ENCODE measurements at places on chromosomes 12 and 14.

- no peak for DNase-seq
Observed at GRCh38 chr14:23177181-23177580, 6.3 kb downstream of the SLC7A8 start.

DNA sequence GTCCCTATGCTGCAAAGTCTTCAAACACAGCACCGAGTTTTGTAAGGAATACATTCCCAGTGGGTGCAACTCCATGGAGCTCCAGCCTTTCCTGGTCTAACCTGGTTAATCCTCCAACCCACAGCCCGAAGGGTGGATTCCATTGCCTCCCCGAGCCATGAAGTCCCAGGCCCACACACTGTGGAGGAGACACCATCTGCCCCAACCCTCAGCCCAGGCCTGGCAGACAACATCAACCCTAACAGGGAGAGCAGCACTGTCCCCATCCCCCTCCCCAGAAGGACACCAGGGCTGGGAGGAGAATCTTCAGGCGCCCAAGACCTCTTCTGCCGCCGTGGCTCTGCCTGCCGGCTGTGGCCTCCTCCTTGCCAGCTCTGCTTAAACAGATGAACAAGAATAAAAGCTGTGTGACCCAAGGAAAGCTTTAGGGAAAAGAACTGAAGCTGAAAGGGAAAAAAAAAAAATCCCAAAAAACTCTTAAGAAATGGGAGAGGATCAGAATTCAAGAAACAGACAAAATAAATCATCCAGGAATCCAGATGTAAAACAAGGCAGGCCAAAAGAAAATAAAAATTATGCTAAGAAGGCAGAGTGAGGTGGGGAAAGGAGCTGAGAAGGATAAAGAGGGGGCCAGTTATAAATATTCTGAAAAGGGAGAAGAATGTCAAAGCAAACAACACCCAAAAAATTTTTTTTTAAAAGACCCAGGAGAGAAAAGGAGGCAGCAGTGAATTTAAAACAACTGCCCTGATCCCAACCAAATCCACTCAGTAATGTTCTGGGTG lies 16.0 kb upstream of the ZFP36L1 start:
- no peak for DNase-seq

GRCh38 chr12:68374307-68374982 lies 42.3 kb upstream of the MDM1 start:
- DNase-seq, result no peak

DNA sequence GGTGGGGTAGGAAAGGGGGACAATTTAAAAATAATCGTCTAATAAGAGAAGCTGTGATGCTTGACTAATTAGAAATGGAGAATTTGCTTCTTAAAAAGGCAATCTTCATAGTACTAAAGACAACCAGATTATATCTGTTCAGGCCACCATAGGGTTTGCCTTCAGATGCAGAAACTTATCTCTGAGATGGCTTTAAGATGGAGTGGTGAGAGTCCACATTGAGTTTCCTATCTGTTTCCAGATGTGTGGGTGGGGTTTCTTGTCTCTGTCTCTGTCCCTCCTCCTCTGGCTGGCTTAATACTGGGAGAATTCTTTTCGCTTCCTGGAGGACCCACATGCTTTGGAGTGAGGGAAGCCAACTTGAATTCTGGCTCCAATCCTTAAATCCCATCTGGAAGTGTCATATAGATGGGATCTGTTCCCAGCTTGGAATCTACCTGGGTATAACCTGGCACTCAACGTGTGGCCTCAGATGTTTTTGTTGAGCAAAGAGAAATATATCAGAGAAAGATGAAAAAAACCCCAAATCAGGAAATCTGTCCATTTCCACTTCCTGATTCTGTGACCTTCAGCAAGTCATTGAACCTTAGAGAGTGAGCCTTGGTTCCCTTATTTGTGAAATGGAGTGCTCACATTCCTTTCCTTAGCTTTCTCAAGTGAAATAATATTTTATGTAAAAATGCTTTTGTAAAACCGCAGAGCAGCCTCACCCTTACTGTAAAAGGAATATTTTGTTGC lies 66.4 kb downstream of the CHST11 start:
- no peak for DNase-seq

GRCh38 chr12:56161690-56162351 lies 3.7 kb downstream of the MYL6 start:
- DNase-seq, result no peak

- DNase-seq, result no peak
Observed at GRCh38 chr14:64983439-64984310, 3.0 kb upstream of the FNTB start.

DNA sequence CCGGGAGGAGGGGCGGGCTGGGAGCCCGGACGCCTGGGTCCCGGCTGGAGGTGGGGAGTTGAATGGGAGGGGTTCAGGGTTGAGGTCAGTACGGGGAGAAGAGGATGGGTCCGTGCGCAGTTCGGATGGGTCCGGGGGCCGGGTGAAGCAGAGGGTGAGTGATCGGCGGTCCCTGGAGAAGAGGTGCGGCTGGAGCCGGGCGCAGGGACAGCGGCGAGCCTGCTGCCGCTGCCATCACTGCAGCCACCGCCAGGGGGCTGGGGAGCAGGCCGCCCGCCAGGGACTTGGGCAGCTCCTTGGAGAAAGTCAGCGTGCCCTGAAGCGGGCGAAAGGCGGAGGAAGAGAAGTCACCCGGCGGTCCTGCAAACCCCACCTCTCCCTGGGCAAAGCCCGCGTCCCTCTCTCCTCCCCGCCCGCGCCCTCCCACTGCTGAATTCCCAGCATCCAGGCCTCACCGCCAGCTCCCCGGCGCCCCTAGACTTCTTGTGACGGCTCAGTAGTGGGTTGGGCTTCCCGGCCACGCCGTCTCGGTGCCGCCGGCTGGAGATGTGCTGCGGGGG lies 6.0 kb upstream of the GPR84 start:
- no peak for DNase-seq

GRCh38 chr14:71645656-71646055 lies 286.6 kb upstream of the RGS6 start:
- no peak for DNase-seq

DNA sequence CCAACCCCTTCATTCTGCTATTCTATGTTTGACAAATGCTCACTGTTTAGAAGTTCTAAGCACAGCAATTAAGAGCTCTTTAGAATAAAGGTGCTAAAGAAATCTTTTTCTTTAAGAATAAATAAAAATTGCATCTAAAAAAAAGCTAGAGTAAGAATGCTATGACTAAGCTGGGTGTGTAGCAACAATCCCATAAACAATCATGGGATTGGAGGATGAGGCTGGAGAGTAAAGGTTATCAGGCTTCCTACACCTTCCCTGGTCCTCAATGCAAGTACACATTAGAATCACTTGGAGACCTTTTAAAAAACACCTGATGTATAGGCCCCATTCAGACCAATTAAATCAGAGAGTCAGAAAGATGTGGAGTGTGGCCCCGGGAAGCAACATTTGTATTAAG lies 88.3 kb downstream of the CIT start:
- DNase-seq, result no peak

DNA sequence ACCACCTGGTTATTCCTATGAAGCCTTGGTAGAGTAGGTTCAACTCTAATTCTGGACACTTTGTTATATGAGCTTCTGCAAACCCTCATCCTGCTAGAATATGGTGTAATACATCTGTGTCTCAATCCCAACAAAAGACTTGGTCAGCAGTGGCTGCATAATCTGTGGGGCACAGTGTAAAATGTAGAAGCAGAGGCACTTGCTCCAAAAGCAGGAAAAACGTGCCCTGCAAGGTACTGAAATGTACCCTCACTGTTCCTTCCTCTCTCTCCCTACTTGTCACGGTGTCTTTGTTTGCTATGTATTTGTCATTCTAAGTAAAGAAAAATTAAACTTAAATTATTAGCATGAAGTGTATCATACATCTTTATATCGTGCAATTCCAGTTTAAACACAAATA lies 267.9 kb downstream of the BCL11B start:
- no peak for DNase-seq

DNA sequence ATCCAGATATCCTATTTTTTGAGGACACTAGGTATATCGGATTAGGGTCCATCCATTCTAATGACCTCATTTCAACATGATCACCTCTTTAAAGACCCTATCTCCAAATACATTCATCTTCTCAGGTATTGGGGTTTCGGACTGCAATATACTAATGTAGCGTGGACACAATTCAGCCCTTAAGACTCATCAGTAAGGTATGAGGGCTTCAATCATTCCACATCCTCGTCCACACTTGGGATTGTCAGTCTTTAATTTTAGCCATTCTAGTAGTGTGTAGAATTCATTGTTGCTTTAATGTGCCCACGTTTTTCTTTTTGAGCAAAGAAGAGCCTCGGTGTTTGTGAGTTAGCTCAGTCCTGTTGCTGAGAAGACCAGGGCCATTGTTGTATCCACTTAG lies 177.0 kb upstream of the TBX3 start:
- no peak for DNase-seq

DNA sequence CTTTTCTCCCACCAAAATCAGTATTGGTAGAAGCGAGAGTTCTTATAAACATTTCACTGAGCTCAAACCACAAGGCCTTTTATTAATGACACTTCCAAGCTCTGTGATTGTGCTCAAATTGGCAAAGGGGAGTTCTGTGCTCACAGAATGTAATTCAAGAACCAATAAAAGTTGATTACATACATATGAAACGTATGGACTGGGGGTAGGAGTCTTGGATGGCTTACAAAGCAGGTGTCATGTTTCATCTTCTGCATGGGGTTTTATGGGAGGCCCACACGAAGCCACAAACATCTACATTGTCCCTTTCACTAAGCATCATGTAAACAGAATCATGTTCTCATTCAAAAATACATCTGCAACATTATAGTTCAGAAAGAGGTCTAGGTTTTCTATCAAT lies 828.3 kb downstream of the VRK1 start:
- no peak for DNase-seq

GRCh38 chr14:21791749-21792148 lies 118.1 kb upstream of the OR4E1 start:
- no peak for DNase-seq

DNA sequence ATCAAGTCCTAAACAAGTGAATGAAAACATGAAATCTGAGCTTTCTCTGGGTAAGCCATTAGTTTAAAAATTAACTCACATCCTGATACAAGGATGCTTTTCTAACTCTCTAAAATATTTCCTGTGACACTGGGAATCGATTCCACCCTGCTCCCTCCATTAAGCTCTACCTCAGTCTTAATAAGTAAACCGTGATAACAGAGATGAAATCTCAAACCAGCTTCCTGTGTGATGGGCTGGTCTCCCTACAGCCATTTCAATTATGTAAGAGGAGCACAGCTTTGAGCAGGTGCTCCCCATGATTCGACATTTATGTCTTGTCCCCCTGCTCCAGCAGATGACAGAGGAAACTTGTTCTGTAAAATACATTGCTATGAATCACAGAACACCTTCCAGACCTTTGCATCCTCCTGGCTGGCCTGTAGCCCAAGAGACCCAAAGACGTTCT lies 59.0 kb downstream of the GAS2L3 start:
- DNase-seq, result no peak

GRCh38 chr12:106896603-106897002 lies 59.1 kb upstream of the TMEM263 start:
- no peak for DNase-seq

DNA sequence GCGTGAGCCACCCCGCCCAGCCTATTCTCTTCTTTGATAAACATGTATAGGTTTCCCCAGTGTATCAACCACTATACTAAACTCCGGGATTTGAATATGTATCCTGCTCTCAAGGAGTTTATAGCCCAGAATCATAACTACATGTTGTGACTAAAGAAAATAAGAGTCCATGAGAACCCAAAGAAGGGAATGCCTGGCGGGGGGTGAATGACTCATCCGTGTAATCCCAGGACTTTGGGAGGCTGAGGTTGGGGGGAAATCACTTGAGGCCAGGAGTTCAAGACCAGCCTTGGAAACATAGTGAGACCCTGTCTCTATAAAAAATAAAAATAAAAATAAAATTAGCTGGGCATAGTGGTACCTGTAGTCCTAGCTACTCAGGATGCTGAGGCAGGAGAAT lies 57.2 kb downstream of the SIX6 start:
- no peak for DNase-seq

DNA sequence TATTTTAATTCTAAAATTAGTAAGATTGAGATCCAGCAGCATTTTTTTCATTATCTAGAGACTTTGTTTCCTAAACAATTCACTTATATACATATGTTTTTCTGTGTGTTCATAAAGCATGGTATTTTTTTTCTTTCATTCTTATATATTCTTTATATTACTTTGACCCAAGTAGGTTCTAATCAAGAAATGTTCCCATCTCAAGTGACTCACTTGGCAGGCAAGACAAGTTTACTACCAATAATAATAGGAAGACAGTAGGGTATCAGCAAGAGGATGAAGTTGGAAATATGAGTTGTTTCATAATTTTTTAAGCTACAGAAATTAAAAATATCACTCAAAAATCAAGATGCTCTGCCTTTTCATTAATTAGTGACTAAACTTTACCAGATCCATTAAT lies 613.4 kb upstream of the ATP2B1 start:
- DNase-seq, result no peak

DNA sequence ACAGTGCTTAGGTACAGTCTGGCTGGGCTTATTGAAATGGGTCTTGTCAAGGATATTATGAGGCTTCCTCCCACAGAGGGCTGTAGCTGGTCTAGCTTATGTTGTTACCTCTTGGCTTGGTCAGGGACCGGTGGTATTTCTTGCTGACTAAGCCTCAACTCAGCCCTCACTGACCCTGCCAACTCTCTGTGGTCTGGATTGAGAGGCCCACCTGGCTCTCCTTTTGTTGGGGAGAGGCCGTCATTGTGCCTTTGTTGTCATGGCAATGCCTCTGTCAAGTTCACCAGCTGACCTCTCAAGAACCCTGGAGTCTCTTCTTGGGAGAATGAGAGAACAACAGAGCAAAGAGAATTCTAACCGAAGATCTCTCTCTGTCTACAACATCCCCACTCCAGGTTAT lies 245.6 kb upstream of the NPAS3 start:
- no peak for DNase-seq

GRCh38 chr12:89709995-89710872 lies 1.6 kb upstream of the ATP2B1 start:
- DNase-seq, result no peak

- DNase-seq, result peak; percentile 4
Observed at GRCh38 chr12:107992870-107993451, 136.1 kb upstream of the WSCD2 start.

DNA sequence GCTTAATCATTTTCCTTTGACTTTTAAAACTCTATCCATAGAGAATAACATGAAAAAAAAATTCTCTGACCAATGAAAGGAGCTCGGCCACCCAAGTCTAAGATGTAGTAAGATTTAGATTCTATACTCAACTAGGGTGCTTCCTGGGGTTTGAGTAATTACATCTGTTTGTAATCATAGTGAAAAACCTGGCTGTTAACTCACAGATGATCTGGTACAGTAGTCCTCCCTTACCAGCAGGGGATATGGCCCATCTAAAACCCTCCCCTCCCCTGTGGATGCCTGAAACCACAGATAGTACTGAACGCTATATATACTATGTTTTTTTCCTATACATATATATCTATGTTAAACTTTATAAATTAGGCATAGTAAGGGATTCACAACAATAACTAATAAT lies 89.2 kb downstream of the DAAM1 start:
- no peak for DNase-seq
